Myocyte (in vitro differentiated cells): ENCODE measurements at places on chromosomes 7 and 10. TPM values are rescaled to one million over a fixed set of nuclear protein-coding genes. Genes with fewer than 3 reads are reported as not detected.

Gene ADAM12
- 14.4 and 15.5 TPM in 2 replicates for total RNA-seq

Gene MMP21
- not detected in 2 replicates for total RNA-seq

Gene ABCB4
- 0.42 and 0.96 TPM in 2 replicates for total RNA-seq

Gene PRSS1
- not detected in 2 replicates for total RNA-seq

Gene FOXP2
- total RNA-seq, result 0.64 and 1.8 TPM in 2 replicates

Gene NME8
- total RNA-seq, result not detected in 2 replicates

Gene PKD2L1
- 0.13 TPM in 1 of 2 replicates, not detected in the other for total RNA-seq

Gene CNTNAP2
- not detected in 2 replicates for total RNA-seq

Gene CALHM2
- 19.8 and 24.8 TPM in 2 replicates for total RNA-seq

Gene AGR2
- not detected in 2 replicates for total RNA-seq

Gene KIAA1549
- 11.9 and 16.0 TPM in 2 replicates for total RNA-seq

Gene AGBL3
- 2.9 and 6.5 TPM in 2 replicates for total RNA-seq

Gene ZNF485
- total RNA-seq, result 2.5 and 3.9 TPM in 2 replicates

Gene GPR37
- total RNA-seq, result 0.42 and 0.62 TPM in 2 replicates

Gene PPP1R9A
- 8.5 and 10.1 TPM in 2 replicates for total RNA-seq

Gene ANXA8L1
- total RNA-seq, result not detected in 2 replicates

Gene PRTFDC1
- 0.29 and 0.52 TPM in 2 replicates for total RNA-seq

Gene TMEM213
- total RNA-seq, result not detected in 2 replicates

Gene CACNB2
- total RNA-seq, result not detected in 2 replicates

Gene PKD1L1
- total RNA-seq, result 0.03 and 0.10 TPM in 2 replicates

Gene OGDHL
- total RNA-seq, result 0.05 and 0.16 TPM in 2 replicates

Gene NPSR1
- not detected in 2 replicates for total RNA-seq

Gene PAPOLB
- 0.05 TPM in 1 of 2 replicates, not detected in the other for total RNA-seq

Gene TRIL
- 0.40 and 0.42 TPM in 2 replicates for total RNA-seq

Gene ZWINT
- total RNA-seq, result 3.1 and 5.5 TPM in 2 replicates

Gene DMBT1
- total RNA-seq, result 93.9 and 289 TPM in 2 replicates
